ENCODE measurements at places on chromosomes 2 and 18. TPM values are rescaled to one million over a fixed set of nuclear protein-coding genes. Genes with fewer than 3 reads are reported as not detected.

CCDC74B gene
- total RNA-seq = 9.8 TPM

FABP1 gene
- total RNA-seq = not detected

UGT1A10 gene
- total RNA-seq = not detected

MITD1 gene
- 32.1 TPM for total RNA-seq

SNTG2 gene
- 0.11 TPM for total RNA-seq

Measured in uterine smooth muscle cell (primary cell).